ENCODE measurements at places on chromosomes 16 and 17.

- no peak for DNase-seq
These were observed 44.4 kb downstream of the MGAT5B start for GRCh38 chr17:76912421-76913164.

DNA sequence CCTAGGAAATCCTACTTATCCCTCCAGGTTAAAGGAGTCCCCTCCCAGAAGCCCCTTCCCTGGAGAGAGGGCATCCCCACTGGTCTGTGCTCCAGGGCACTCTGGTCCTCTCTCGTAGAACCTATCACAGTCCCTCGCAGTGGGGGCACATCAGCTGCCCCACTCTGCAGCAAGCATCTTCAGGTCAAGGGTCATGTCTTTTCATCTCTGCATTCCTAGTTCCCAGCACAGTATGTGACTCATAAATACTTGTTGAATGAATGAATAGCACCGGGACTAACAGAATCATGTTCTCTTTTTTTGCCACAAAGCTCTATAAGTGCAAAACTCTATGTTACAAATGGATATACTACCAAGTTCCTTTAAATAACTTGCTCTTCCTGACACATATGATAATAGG lies 36.0 kb downstream of the RNF157 start:
- peak; percentile 37 for DNase-seq

- DNase-seq, result peak; percentile 87
These were observed at the start of gene TP53I13 for GRCh38 chr17:29568331-29569244. TP53I13 (plus strand) TSS chr17:29568701; CDS start chr17:29568759, 58 bp downstream.

DNA sequence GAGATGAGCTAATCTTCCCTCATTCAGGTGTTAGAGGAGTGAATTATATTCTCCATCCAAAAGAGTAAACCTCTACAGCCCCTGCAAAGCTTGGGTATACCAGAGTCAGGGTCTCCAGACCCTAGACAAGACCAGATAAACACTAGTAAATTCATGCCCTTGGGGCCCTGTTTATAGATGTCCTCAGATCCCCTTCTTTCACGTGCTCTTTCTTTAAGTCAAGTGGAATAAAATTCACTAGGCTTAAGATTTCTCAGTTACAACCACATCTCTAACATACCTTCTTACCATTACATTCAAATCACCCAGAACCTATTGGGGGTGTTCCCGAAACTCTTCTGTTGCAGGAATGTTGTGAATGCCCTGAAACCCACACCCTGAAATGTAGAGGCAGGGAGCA lies 2.2 kb upstream of the C17orf58 start:
- DNase-seq, result no peak

DNA sequence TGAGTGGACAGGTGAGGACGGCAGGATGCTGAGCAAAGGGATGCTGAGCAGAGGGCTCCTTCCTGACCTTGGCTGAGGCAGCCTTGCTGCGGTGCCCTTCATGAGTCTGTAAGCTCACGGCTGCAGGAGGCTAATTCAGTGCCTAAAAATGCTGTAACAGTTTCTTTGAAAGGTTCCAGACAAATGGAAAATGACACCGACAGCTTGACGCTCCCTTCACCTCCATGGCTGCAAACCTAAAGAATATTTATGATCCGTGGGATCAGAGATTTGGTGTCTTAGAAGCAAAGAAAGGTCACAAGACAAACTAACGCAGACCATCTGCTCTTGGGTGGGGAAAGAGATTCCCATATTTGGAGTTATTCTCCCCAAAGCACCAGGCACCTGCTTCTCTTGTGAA lies 28.0 kb downstream of the TOM1L2 start:
- DNase-seq, result no peak

DNA sequence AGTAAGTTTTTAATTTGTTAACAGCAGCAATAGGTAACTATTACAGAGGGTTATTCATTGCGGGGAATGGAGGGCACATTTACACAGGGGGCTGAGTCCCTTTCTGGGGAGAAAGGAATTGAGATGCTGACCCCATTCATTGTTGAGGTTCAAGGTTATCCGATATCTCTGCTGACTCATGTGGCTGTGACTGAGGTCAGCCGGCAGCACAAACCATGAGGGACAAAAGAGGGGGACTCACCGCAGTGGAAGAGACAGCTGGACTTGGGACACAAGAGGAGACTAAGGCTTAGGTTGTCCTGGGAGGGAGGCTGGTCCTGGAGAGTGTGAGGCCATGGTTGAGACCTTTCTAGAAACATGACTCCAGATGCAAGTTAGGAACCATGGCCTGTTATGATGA lies 119.1 kb upstream of the XYLT1 start:
- no peak for DNase-seq

GRCh38 chr17:55281649-55282378 lies 17.1 kb downstream of the HLF start:
- no peak for DNase-seq

- DNase-seq, result no peak
These were observed 27.9 kb upstream of the EFCAB13 start for GRCh38 chr17:47295874-47296255.

- DNase-seq, result no peak
These were observed 8.9 kb downstream of the LRRC75A start for GRCh38 chr17:16483021-16483645.

DNA sequence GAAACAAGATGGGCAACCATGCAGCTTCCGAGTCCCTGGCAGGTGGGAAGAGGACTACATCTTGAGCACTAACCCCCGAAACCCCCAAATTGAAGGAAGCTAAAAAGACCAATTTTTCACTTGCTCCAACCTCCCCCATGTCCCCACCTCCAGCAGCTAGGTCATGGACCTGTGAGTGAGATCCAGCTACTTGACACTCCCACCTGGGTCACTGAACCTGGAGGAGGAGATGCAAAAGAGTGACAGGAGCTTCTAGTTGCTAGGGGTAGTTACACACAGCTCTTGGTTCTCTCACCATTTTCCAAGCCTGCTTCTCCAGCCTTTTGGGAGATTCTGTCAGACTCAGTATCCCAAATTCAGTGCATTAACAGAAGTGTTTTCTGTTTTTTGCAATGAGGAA lies 11.2 kb downstream of the PDZD9 start:
- DNase-seq, result no peak

GRCh38 chr16:89704281-89704680 lies 2.8 kb upstream of the SPATA2L start:
- no peak for DNase-seq

DNA sequence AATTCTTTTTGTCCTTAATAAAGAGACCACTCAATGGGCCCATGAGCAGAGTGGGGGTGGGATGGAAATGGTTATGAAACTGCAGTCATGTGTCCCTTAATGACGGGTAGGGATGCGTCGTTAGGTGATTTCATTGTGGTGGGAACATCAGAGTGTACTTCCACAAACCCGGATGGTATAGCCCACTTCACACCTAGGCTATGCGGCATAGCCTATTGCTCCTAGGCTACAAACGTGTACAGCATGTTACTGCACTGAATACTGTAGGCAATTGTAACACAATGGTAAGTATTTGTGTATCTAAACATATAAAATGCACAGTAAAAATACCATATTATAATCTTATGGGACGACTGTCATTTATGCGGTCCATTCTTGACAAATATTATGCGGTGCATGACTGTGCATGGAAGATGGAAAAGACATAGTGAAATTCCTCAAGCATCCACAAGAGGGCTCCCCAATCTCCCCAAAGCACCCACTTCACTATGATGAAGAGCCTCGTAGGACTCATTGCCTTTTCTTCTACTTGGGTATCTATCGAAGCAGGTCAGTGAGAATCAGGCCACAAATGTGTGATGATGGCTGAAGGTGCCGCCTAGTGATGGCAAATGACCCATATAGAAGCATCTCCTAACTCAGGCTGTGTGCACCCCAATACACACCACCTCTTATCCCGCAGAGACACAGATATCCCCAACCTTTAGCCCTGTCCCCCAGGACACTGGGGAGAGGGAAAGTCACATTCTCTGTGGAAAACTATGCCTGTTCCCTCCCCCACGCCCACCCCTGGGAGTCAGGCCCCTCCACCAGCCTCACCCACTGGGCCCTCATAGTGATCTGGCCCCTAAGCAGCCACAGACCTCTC lies 43.5 kb downstream of the TBX21 start:
- peak; percentile 52 for DNase-seq

- DNase-seq, result peak; percentile 59
These were observed 3.8 kb downstream of the G6PC3 start for GRCh38 chr17:44074231-44074910.

- DNase-seq, result no peak
These were observed 3.8 kb downstream of the YBX2 start for GRCh38 chr17:7290685-7291084.

- DNase-seq, result peak; percentile 41
These were observed 13.2 kb upstream of the TMEM100 start for GRCh38 chr17:55735731-55736405.

DNA sequence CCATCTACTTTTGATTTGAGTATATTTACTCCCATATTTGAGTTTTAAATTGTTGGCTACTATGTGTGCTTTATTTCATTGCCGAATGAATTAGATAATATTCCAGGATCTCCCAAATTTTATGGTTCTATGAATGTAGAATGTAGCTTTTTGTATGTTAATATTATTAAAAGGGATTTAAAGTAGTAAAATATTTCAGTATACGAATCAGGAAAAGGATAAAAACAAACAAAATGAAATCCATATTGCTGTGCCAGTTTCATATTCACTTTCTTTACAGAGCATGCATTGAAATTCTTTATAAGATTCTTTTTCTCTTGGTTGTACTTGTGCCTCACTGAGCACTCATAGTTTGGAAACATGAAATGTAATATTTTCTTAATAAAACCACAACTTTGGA lies 155.1 kb downstream of the CHD9 start:
- DNase-seq, result no peak

- DNase-seq, result no peak
These were observed 7.1 kb downstream of the OR3A3 start for GRCh38 chr17:3418222-3418621.

GRCh38 chr17:4040784-4041183 lies 76.5 kb upstream of the ATP2A3 start:
- DNase-seq, result peak; percentile 45

DNA sequence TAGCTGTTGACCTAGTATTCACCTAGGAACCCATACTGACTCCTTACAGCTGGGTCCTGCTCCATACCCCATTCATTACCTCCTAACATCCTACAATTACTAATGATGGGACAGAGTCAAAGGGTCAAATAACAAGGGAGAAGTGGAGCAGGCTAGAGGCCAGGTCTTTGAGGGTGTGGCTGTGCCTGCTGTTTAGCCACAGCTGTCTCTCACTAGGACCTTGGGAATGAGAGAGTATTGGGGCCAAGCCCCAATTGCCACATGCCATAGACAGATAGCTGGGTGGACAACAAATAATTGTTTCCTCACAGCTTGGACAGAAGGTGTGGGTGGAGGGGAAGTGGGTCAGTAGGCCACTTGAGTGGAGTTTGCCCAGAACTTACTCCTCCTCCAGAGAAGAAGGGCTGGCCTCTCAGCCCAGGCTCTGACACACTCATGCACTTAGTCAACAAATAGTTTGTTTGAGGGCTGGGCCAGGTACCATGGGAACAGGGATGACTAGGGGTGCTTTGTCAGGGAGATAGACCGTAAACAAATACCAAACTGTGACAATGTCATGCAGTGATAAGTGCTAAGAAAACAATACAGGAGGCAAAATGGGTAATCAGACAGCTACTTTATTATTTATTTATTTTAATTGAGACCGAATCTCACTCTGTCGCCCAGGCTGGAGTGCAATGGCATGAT lies 10.2 kb upstream of the CENPT start:
- peak; percentile 88 for DNase-seq

GRCh38 chr16:88743693-88744576 lies 37.6 kb downstream of the CTU2 start:
- DNase-seq, result peak; percentile 67

- no peak for DNase-seq
These were observed 128.4 kb downstream of the ANKRD11 start for GRCh38 chr16:89361751-89362539.

GRCh38 chr17:17398188-17398942 lies 78.4 kb upstream of the MED9 start:
- no peak for DNase-seq

- no peak for DNase-seq
These were observed 78.7 kb downstream of the CRISPLD2 start for GRCh38 chr16:84898447-84898846.

- DNase-seq, result no peak
These were observed 51.0 kb upstream of the FASN start for GRCh38 chr17:82148997-82149396.

DNA sequence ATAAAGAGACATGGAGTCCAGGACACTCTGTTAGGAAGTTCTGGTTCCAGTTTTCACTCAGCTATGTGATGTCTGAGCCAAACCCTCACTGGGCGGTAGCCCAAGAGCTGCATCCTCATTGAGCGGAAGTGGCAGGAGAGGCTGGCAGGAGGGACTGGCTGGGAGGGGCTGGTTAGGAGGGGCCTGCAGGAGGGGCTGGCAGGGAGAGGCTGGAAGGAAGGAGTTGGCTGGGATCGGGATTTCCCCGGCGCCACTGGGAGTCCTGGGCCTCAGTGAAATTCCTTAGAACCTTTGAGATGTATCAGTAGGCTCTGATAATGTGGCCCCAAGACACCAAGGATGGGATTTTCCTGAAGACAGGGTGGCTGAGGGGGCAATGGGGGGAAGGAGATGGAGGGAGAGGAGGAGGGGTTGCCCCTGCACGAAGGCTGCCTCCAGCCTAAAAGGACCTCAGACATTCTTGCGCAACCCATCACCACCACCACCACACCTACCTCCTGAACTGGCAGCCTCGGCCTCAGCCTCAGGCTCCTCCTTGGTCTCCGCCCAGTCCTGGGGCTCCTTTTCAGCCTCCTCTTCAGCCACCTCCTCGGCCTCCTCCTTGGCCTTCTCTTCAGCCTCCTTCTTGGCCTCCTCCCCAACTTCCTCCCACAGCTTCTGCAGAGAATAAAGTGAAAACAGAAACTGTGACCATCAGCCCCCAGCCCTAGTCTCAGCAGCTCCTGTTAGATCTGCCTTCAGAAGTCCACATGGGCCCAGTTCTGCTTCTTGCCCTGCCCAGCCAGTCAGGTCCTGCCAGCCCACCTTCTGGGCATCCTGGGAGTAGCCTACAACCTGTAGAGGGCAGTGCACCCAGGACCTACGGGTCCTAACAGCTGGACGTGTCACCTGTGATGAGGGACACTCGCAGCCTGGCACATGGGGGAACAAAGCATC lies 31.7 kb downstream of the CNGB1 start:
- DNase-seq, result peak; percentile 11

GRCh38 chr16:22353191-22353919 lies 21.1 kb downstream of the CDR2 start:
- peak; percentile 45 for DNase-seq

GRCh38 chr16:64654178-64654577 lies 467.7 kb downstream of the CDH11 start:
- DNase-seq, result peak; percentile 9
